ENCODE measurements at places on chromosomes 6 and 20. TPM values are rescaled to one million over a fixed set of nuclear protein-coding genes. Genes with fewer than 3 reads are reported as not detected.

DNA sequence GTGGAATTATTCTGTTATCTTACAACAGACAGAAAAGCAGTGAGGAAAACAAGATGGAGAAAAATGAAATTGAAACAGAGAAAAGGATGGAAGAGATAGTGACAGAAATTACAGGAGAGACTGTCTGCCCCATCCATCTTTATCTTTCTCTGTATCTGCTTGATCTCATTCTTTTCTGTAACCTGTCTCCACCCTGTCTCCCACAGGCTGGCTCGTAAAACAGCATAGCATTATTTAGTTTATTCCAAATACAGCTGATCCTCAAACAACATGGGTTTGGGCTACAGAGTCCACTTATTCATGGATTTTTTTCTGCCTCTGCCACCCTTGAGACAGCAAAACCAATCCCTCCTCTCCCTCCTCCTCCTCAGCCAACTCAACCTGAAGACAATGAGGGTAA is 482.3 kb upstream of the JARID2 start:
- peaks cover 9% of the 10 kb centered on the region for H3K4me1 ChIP-seq
- DNase-seq: no peak
- H3K4me3 ChIP-seq: no peak overlapping the region
- H3K27ac ChIP-seq: peak overlapping the region; percentile 41

GRCh38 chr6:161228921-161229591 is 44.8 kb downstream of the AGPAT4 start:
- DNase-seq: peak; percentile 86
- H3K27ac ChIP-seq: peak overlapping the region; percentile 51
- H3K36me3 ChIP-seq: no peaks in the 10 kb centered on the region
- H3K27me3 ChIP-seq: no peaks in the 10 kb centered on the region
- no peaks in the 10 kb centered on the region for H3K4me1 ChIP-seq

GRCh38 chr20:4151991-4152695 is 136.8 kb upstream of the RNF24 start:
- H3K4me3 ChIP-seq: no peak overlapping the region
- DNase-seq: peak; percentile 88
- H3K36me3 ChIP-seq: no peaks in the 10 kb centered on the region
- no peak overlapping the region for H3K27ac ChIP-seq

GRCh38 chr6:33880766-33881165 is 77.0 kb upstream of the MLN start:
- H3K4me3 ChIP-seq: no peak overlapping the region
- DNase-seq: no peak
- H3K27ac ChIP-seq: no peak overlapping the region
- peaks cover 5% of the 10 kb centered on the region for H3K27me3 ChIP-seq
- H3K36me3 ChIP-seq: no peaks in the 10 kb centered on the region

DNA sequence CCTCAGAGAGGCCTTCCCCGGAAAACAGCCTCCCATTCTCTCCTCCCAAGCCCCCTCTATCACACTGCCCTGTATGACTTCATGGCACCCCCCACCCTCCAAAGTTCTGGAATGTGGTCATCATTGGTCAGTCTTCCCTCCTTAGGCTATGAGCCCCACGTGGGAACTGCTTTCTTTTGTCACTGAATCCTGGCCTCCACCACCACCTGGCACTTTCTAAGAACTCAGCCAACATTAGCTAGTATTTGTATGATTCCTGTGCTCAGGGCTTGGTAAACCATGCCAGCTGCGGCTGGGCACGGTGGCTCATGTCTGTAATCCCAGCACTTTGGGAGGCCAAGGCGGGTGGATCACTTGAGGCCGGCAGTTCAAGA is 8.4 kb upstream of the E2F1 start:
- DNase-seq: no peak
- no peaks in the 10 kb centered on the region for H3K4me1 ChIP-seq
- no peak overlapping the region for H3K27ac ChIP-seq

GRCh38 chr6:111487661-111488060 is 4.6 kb upstream of the REV3L start:
- no peak overlapping the region for H3K27ac ChIP-seq
- no peaks in the 10 kb centered on the region for H3K36me3 ChIP-seq
- H3K4me3 ChIP-seq: no peak overlapping the region
- no peaks in the 10 kb centered on the region for H3K4me1 ChIP-seq
- DNase-seq: peak; percentile 74

- peak overlapping the region; percentile 40 for H3K27ac ChIP-seq
- H3K4me3 ChIP-seq: no peak overlapping the region
- peaks cover 14% of the 10 kb centered on the region for H3K4me1 ChIP-seq
- no peak for DNase-seq
- no peaks in the 10 kb centered on the region for H3K27me3 ChIP-seq
- H3K36me3 ChIP-seq: no peaks in the 10 kb centered on the region
Observed at GRCh38 chr20:41334036-41334435, 6.6 kb upstream of the LPIN3 start.

- peak overlapping the region; percentile 92 for H3K4me3 ChIP-seq
- H3K4me1 ChIP-seq: no peaks in the 10 kb centered on the region
- H3K36me3 ChIP-seq: no peaks in the 10 kb centered on the region
- H3K27ac ChIP-seq: no peak overlapping the region
- no peaks in the 10 kb centered on the region for H3K27me3 ChIP-seq
- DNase-seq: no peak
Observed at GRCh38 chr6:158233214-158233795, 65.2 kb downstream of the GTF2H5 start.

GRCh38 chr20:20793591-20793990 is 81.1 kb upstream of the RALGAPA2 start:
- H3K36me3 ChIP-seq: no peaks in the 10 kb centered on the region
- H3K27me3 ChIP-seq: no peaks in the 10 kb centered on the region
- no peaks in the 10 kb centered on the region for H3K4me1 ChIP-seq
- no peak overlapping the region for H3K27ac ChIP-seq
- no peak for DNase-seq

DNA sequence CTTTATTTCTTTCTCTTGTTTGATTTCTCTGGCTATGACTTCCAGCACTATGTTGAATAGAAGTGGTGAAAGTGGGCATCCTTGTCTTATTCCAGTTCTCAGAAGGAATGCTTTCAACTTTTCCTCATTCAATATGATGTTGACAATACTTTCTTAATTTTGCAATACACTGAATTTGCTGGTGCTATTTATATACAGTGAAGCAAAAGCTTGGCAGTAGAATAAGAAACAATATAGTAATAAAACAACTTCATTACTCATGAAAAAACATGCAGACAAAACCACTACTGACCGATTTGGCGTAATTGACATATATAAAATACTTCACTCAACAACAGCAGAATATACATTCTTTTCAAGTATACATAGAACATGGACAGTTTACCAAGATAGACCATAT is 96.4 kb downstream of the CFAP61 start:
- H3K36me3 ChIP-seq: no peaks in the 10 kb centered on the region
- H3K27ac ChIP-seq: no peak overlapping the region
- DNase-seq: no peak
- H3K27me3 ChIP-seq: no peaks in the 10 kb centered on the region
- no peak overlapping the region for H3K4me3 ChIP-seq

DNA sequence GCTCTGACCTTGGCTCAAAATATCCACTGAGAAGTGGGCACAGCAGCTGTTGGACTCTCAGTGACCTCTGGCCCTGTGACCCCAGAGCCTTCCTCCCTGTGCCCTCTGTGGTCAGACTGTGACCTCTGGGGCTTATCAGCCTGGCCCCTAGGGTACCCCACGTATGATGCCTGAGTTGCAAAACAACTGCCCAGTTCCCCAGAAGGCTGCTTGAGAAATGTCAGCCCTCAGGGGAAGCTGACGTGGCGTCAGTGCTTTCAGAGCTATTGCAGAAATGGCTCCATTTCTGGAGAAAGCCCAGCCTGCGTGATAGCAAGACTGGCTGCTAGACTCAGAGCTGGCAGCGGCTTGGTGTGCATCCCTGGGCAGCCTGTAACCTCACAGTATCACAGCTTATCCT is 31.5 kb upstream of the TGM2 start:
- H3K27ac ChIP-seq: peak overlapping the region; percentile 46
- H3K4me1 ChIP-seq: peaks cover 31% of the 10 kb centered on the region
- no peaks in the 10 kb centered on the region for H3K36me3 ChIP-seq

DNA sequence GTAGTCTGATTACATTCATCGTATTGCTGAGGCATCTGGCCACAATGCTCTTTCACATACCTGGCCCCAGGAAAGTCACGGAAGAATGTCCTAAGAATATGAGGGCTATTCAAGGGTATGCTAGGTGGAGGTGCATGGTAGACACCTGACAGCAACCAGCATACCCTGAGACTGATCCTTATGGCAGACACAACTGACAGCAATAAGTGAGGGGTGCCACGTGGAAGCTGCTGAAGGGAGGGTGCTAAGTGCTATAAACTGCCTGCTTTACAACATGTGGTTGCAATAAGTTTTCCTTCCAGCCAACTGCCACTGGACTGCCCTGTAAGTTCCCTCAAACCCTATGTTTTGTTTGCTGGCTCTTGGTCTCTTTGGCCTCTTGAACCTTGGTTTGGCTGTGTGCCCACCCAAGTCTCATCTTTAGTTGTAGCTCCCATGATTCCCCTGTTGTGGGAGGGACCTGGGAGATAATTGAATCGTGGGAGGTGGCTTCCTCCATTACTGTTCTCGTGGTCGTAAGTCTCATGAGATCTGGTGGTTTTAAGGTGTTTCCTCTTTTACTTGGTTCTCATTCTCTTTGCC is 201.3 kb upstream of the MOCS1 start:
- no peaks in the 10 kb centered on the region for H3K36me3 ChIP-seq
- H3K27ac ChIP-seq: no peak overlapping the region
- no peaks in the 10 kb centered on the region for H3K4me1 ChIP-seq
- H3K27me3 ChIP-seq: no peaks in the 10 kb centered on the region

- H3K36me3 ChIP-seq: no peaks in the 10 kb centered on the region
- H3K4me1 ChIP-seq: no peaks in the 10 kb centered on the region
- no peak overlapping the region for H3K4me3 ChIP-seq
Observed at GRCh38 chr6:23031986-23032385, 462.6 kb downstream of the HDGFL1 start.

- DNase-seq: no peak
- H3K4me1 ChIP-seq: no peaks in the 10 kb centered on the region
- H3K4me3 ChIP-seq: no peak overlapping the region
- H3K27me3 ChIP-seq: no peaks in the 10 kb centered on the region
- no peak overlapping the region for H3K27ac ChIP-seq
Observed at GRCh38 chr6:132790450-132790849, 8.0 kb downstream of the SLC18B1 start.

- H3K36me3 ChIP-seq: no peaks in the 10 kb centered on the region
- no peak for DNase-seq
- H3K27ac ChIP-seq: no peak overlapping the region
- H3K4me3 ChIP-seq: no peak overlapping the region
- H3K27me3 ChIP-seq: no peaks in the 10 kb centered on the region
- H3K4me1 ChIP-seq: no peaks in the 10 kb centered on the region
Observed at GRCh38 chr20:14497004-14497403, 159.6 kb upstream of the FLRT3 start.

DNA sequence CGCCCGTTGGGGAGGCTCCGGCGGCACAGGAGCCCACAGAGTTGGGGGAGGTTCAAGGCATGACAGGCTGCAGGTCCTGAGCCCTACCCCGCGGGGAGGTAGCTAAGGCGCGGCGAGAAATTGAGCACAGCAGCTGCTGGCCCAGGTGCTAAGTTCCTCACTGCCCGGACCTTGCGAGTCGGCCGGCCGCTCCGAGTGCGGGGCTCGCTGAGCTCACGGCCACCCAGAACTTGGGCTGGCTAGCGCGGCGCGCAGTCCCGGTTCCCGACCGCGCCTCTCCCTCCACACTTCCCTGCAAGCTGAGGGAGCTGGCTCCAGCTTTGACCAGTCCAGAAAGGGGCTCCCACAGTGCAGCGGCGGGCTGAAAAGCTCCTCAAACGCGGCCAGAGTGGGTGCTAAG is 23.9 kb upstream of the KIF13A start:
- H3K4me1 ChIP-seq: no peaks in the 10 kb centered on the region
- H3K4me3 ChIP-seq: no peak overlapping the region
- no peaks in the 10 kb centered on the region for H3K27me3 ChIP-seq
- H3K36me3 ChIP-seq: no peaks in the 10 kb centered on the region

DNA sequence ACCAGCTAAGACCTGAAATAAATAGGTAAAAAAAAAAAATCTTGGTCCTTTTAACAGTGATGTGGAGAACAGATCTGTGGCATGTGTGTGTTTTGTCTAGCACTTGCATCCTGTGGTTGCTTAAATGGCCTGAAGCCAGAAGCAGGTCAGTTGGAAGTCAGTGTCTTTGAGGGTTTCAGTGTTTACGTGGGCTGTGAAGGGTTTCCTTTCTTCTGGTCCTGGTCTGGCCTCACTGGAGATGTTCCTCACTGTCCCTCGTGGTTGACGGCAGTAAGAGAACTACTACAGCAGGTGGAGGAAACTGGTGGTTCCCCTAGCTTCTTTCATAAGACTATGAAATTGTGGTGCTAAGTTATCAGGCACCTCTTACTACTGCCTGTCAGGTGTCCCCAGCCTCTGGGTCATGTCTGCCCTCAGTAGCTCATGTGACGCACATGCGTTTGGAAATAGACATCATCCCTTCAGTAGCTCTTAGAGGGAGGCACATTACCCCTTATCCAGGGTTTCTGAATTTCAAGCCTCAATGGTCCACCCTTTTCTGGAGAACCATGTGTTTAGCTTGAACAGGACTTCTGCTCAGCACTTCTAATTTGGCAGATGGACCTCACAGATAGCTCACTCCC is 59.4 kb upstream of the SCP2D1 start:
- no peak overlapping the region for H3K4me3 ChIP-seq
- H3K27ac ChIP-seq: no peak overlapping the region
- H3K36me3 ChIP-seq: no peaks in the 10 kb centered on the region
- no peaks in the 10 kb centered on the region for H3K27me3 ChIP-seq
- no peaks in the 10 kb centered on the region for H3K4me1 ChIP-seq

DNA sequence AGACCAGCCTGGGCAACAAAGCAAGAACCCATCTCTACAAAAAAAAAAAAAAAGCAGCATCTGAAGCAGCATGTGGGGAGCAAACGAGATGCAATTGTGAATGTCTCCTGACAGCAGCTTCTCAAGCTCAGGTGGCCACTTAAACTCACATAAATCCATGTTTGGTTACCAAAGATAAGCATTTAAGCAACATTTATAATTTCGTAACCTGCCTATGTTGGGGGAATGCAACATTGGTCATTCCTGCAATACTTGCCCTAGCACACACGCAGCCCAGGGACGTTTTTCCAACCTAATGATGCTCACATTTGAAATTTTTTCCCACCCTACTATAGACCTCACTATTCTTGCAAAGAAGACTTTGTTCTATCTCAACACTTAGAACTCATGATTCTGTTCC is 113.3 kb downstream of the ZFP64 start:
- no peaks in the 10 kb centered on the region for H3K4me1 ChIP-seq
- no peak overlapping the region for H3K27ac ChIP-seq
- no peak for DNase-seq
- no peaks in the 10 kb centered on the region for H3K36me3 ChIP-seq

RNF39 gene
- not detected for total RNA-seq

THEMIS gene
- not detected for total RNA-seq

SPATS1 gene
- under 0.01 TPM for total RNA-seq

PAX1 gene
- total RNA-seq: not detected

PLA2G7 gene
- under 0.01 TPM for total RNA-seq

AGER gene
- total RNA-seq: 0.50 TPM

ENPP5 gene
- 2.5 TPM for total RNA-seq

OR14J1 gene
- not detected for total RNA-seq

MAP3K5 gene
- 45.2 TPM for total RNA-seq

BPIFB1 gene
- total RNA-seq: not detected

HLA-DRB5 gene
- not detected for total RNA-seq

CABLES2 gene
- total RNA-seq: 0.51 TPM

LAMA2 gene
- total RNA-seq: 67.5 TPM

SIGLEC1 gene
- total RNA-seq: not detected

Data from fibroblast of lung (primary cell).